Activated T-helper 1 cell treated with Interleukin-2 at 50 U/mL for 16 hours (primary cell): ENCODE measurements at places on chromosomes 12 and 14.
A peak's percentile ranks its signal among the peaks of the same experiment; 100 is the strongest.

DNA sequence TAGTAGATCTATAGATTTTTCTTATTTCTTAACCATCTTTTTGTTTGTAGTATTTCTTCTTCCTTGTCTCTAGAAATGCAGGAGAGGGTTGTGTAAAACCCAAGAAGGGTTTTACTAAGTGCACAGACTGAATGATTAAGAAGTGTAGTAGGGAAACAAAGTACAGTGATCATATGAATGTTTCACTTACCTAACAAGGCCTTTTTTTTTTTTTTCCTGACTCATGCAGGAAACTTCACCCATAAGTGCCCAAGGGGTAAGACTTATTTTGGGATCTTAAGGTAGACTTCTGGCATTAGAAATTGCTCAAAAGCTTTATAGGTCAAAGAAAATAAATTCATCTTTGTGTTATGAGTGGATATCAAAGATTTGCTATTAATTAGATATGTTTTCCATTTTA lies 10.2 kb downstream of the SCN8A start:
- no peak for DNase-seq

GRCh38 chr12:83198291-83199015 lies 511.7 kb downstream of the TMTC2 start:
- no peak for DNase-seq

- DNase-seq: no peak
These were observed 102.6 kb upstream of the RFX4 start for GRCh38 chr12:106480251-106480650.

- peak; percentile 55 for DNase-seq
These were observed 486 bp upstream of the AKT1 start for GRCh38 chr14:104795781-104796686.

GRCh38 chr14:103629503-103630121 lies 601 bp downstream of the KLC1 start:
- peak; percentile 23 for DNase-seq

DNA sequence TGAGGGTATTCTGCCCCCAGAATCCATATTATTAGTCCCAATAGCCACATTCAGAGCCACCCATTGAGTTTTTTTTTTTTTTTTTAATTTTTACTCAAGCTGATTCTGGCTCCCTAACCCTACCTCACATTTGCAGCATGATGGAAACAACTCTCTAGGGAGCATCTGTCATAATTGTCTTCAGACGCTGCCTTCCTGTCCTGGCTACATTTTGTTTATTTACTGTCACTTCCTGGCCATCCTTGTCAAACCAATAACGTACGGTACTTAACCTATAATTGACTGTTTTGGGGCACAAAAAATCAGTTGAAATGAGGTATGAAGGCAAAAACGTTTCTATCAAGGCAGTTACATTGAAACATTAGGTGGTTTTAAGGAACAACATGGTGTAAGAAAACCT lies 2.1 kb downstream of the GLIPR1 start:
- DNase-seq: no peak

- DNase-seq: no peak
These were observed 1.7 kb downstream of the EVL start for GRCh38 chr14:100066962-100067361.

GRCh38 chr12:24118668-24119067 lies 169.2 kb upstream of the SOX5 start:
- DNase-seq: no peak

DNA sequence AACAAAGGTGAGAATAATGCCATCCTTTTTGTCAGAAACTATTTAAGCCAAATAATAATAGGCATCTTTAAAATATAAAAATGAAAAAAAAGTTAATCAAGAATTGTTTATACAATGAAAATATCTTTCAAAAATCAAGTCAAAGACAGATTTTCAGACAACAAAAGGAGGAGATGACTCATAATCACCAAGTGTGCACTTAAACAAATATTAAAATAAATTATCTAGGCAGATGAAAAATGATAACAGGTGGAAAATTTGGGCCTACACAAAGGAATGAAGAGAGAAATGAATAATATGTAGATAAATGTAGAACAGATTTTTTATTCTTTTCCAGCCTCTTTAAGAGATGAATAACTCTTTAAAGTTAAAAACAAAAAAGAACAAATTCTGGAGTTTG lies 250.0 kb upstream of the PLEKHG7 start:
- DNase-seq: no peak

DNA sequence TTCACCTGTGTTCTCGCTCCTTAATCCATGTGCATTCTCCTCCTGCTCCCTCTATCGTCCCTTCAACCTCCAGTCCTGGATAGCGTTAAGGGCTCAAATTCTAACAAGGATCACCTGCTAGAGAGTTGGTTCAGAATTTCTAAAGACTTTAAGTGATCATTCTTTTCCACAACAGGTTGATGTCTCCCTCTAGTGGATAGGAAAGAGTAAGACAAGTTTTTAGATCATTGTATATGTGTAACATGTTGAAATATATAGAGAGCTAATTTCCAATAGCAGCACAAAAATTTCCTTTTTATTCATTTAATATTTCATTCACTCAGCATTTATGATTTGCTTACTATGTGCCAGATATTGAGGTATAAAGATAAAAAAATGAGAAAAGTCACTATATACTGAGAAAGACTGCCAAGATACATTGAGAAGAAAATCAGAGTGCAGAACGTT lies 9.3 kb upstream of the ESR2 start:
- no peak for DNase-seq

DNA sequence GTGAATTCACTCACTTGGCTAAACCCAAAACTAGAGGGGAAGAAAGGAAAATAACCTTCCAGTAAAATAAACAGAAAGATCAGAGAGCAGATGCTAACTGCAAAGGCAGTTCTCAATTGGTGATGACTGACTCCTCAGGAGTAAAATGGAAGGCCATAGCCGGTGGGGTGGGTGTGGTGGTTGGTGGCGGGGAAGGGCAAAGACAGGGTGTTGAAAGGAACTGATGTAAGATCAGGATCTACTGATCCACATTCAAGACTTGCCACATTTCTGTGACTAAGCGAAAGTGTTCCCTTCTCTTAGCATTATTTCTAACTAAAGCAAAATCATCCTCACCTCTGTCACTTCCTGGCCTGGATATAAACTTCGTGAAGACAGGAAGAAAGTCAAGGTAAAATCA lies 26.3 kb upstream of the TC2N start:
- DNase-seq: no peak

GRCh38 chr12:91349476-91349875 lies 166.9 kb upstream of the DCN start:
- no peak for DNase-seq

DNA sequence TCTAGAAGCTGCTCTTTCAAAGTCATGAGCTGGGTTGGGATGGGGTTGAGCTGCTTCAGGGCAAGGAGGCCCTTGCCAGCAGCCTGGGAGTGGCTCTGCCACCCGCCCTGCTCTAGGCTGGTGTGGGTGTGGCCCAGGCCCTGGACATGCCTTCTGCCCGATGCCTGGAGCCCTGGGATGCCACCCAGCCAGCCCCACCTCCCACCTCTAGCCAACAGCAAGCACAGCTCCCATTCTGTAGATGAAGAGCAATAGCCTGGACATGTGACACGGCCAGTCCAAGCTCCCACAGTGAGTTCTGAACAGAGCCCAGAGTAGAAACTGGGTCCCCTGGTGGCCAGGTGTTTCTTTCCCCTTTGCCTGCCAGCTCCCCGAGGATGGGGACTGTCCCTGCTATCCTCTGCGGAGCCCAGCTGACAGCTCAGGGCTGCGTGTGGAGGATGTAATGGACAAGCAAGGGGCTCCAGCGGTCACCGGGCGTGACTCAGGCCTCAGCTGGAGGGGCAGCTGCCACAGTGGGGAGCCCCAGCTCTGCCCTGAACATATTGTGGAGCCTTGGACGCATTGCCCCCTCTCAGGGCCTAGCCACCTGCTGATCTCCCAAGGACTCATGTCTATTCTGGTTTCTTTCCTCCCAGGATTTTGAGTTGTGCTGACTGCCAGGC lies 165.2 kb downstream of the TSPAN9 start:
- no peak for DNase-seq

GRCh38 chr12:120696626-120697025 lies 9.7 kb downstream of the MLEC start:
- no peak for DNase-seq

DNA sequence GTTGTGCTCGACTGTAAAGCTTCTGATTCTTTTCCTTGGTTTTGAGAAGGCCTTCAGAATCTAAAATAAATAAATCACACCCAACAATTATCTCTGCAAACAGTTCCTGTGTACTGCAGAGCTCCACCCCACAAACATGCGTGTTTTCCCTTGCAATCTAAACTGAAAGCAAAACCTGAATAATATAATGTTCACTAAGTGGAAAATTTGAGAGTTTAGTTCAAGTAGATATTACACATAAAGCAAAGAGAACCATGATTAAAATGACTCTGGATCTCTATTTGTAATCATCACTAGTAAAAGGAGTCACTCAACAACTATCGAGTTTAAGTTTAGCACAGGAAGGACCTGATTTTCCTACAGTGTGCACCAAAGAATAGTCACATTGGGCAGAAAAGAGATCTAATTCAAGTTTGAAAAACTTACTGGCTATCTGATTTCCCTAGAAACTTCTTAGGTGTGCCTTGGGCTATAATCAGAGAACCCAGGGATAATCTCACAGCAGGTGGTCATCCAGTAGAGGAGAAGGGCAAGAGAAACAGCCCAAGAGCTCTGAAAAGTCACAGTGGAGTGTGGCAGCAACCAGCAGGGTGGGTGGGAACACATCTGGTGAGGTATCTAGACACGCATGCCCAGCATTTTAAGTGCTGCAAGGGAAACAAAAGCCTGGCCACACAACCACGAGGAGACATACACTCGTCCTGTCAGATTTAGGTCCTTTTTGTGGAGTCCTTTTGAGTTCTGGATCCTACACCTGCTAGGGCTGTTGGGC lies 25.4 kb downstream of the ATG14 start:
- no peak for DNase-seq

DNA sequence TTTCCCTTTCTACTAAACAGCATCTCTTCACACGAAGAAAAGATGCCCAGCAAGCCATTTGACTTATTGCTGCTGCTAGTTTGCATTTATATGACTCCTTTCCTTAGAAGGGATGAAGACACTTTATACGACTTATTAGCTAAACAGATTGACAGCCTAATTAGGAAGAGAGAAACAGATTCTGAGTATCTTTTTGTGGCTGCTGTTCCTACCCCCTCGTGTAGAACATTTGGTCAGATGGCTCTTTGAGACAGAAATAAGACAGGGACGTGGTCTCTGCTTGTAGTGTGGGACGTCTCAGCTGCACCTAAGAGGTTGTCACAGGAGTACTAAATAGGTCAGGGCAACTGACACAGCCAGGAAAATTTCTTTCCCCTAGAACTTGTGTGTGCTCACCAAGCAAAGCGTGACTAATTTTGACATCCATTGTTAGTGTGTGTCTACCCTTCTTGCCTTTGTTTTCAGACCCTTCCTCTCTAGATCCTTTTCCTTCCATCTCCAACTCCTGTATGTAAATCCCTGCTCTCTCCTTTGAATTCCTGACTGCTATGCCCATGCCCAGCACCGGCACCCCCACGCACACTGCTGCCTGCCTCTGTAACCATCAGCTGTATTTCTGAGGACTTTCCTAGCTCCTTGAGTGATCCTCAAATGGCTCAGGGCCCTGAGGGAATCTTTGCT lies 83.2 kb downstream of the DAD1 start:
- DNase-seq: no peak

GRCh38 chr12:61798778-61799177 lies 461.4 kb upstream of the USP15 start:
- no peak for DNase-seq

DNA sequence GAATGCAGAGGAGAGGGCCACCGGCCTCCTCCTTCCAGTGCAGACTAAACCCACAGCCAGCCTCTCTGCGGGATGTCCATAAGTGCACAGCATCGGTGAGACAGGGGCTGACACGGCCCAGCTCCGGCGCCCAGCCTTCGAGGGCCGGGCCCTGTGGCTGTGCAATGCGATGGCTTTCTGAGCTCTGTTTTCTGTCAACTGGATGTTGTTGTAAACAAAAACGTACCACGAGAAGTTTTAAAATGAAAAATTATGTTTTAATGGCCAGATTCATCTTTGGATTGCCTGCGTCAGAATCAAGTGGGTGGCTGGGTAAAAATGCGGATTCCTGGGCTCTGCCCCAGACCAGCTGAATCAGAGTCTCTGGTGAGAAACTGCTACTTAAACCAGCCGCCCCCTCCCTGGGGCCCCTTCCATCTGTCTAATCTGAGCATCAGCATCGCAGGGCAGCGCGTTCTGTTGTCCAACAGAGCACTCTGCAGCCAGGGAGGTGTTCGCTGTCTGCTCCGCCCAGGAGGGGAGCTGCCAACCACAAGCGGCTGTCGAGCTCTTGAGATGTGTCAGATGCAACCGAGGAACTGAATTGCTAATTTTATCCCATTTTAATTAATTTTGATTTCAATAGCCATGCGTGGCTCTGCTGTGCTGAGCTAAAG lies 133.4 kb downstream of the RFLNA start:
- no peak for DNase-seq

DNA sequence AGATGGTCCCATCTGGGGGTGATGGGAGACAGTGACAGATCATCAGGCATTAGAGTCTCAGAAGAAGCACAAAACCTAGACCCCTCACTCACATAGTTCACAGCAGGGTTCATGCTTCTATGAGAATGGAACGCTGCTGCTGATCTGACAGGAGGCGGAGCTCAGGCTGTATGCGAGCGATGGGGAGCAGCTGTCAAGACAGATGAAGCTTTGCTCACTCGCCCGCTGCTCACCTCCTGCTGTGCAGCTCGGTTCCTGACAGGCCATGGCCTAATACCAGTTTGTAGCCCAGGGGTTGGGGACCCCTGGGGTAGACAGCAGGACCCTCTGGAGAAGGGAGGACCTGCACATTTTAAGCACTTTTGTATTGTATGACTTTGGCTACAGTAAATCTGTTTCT lies 111.2 kb downstream of the LGMN start:
- DNase-seq: no peak

GRCh38 chr12:109744986-109745942 lies 31.6 kb downstream of the FAM222A start:
- DNase-seq: no peak

- no peak for DNase-seq
These were observed 63.1 kb downstream of the TSPAN9 start for GRCh38 chr12:3140284-3140683.

DNA sequence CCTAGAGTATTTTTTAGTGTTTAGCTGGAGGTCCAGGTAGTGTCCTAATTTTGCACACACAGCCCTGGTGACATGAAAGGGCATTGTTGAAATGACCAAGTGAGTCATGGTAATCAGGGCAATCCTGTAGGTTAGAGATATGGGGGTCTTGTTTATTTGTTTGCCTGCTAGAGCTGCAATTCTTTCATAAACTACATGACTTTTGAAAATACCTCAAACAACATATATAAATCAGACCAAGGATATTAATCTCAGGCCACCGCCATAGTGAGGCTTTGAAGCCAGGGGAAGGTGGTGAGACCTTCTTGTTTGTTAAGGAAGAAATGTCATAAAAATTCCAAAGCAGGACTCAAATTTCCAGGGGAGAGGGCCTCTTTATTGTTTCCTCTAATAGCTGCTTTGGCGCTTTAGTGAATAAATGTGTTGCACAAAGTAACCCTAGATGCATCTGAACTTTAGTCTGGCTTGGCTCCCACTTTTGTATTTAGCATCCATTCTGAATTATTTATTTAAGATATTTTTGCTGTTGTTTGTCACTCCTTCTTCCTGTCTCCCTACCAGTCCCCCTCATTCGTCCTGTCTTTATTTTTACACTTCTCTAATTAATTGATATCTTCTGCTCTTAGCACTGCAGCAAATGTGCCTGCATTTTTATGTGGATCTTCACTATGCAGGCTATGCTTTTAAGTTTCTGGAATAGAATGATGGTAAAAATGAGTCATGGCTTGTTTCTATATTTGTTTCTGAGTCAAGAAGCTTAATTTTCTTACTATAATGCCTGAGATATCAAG lies 430.3 kb downstream of the RAD51B start:
- DNase-seq: no peak

GRCh38 chr14:58815794-58816193 lies 178.0 kb downstream of the DACT1 start:
- DNase-seq: no peak
